ENCODE measurements at places on chromosomes 4 and X.

DNA sequence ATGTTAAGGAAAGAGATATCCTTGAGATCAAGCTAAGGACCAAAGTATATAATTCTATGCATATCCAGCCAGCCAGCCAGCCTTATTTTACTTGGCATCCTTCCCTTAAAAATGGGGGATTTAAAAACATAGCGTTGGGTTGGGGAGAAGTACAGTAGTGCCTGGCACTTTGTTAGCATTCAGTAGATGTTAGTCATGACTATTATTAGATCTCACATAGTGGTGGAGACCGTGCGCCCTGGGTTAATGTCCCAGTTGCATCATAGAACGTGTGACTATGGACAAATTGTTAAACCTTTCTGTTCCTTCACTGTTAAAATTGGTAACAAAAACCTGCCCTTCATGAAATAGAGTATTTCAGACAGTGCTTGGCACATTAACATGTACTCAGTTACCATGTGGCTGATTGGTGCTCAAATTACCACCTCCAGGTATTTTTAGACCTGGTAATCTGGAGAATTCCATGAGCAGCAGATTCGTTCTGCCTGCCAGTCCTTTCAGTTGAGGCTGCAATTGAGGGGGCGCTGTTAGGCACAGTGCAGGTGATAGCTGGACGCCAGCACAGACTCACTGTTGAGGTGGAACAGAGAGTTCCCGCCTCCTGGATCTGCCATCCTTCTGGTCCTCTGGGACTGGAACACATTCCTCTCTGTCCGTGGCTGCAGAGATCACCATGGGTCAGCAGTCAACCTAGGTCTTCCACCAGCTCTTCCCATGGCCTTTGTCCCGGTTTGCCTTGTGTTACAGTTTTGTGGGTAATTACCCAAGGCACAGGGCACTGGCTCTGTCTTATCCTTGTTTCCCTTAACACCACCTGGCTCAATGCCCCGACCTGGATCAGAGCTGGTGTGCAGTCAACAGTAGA is 31.7 kb downstream of the RBBP7 start:
- DNase-seq = peak; percentile 72

- DNase-seq = no peak
Observed at GRCh38 chrX:44305921-44306320, 37.6 kb downstream of the EFHC2 start.

GRCh38 chr4:56468097-56468422 is 643 bp downstream of the SRP72 start:
- DNase-seq = no peak

GRCh38 chr4:19925516-19925915 is 326.2 kb upstream of the SLIT2 start:
- no peak for DNase-seq

DNA sequence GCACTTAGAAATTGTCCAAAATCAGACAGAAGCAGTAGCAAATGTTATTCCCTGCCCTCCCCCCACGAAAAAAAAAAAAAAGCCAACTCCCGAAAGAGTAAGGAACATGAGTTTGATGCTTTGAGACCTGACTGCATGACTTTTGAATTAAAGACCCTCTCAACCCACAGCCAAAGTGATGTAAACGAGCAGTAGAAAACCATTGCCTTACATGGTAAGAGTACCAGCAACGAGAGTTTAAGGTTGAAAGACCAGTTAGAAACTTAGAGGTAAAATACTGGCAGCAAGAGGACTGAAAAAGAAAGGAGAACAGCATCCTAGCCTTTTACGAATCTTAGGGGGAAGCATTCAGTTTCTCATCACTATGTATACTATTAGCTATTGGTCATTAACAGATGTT is 10.0 kb upstream of the ANXA10 start:
- DNase-seq = no peak

DNA sequence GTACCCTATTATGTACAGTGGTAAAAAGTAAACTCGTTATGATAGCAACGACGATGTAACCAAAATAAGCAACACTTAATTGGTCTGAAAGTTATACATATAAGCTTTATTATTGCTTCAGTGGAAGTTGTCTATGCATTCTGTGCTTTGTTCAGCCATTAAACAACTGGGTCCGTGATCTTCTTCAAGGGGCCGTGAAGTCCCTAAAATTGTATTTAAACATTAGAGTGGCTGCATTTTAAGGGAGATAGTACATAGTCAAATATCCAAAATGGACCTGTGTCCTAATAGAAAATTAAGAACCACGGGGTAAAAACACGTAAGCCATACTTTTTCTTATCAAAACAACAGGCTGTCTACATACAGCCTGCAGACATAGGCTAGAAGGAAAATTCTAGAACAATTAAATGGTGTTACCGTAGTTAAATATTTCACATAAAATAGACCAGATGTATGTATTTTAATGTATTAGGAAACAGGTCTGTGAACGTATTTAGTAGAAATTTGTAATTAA is 2.1 kb downstream of the GUCY1A1 start:
- DNase-seq = no peak

DNA sequence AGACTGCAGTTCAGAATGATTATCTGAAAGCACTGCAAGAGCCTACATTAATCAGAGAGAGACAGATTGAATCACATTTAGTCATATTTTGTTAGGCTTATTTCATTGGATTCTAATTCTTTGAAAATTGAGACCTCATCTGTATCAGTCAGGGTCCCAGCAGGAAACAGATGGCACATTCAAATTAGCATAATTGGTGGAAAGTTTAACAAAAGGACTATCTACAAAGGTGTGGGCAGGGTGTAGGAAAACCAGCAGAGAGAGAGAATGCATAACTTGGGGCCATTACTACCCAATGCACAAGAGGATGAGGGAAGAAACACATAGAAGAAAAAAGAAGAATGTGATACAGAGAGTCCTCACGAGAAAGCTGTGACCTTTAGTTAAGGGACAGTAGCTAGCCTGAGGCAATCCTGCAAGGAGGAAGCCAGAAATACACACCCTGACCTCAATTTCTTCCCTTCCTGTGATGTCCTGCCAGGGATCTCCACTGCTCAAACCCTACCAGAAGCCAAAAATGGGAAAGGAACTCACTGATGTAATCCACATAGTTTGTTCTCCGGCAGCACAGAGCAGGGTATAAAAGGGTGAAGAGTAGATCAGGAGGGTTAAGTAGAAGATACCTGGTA is 17.7 kb upstream of the XKRX start:
- peak; percentile 47 for DNase-seq

DNA sequence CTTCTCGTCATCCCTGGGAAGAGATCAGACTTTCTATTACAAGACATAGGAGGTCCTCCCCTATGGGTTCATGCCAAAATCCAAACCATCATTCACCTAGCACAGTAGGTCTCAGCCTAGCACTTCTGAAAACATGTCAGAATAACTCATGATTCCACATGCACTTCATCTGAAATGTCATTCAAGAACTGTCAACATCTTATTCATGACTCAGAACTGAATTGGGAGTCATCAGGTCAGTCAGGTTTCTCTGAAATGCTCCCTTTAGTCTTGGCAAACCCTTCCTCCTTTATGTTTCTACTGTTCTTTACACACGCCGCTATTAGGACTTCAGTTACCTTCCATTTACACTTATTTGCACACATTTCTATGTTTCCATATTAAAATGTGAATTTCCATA is 67.2 kb downstream of the ANTXR2 start:
- peak; percentile 47 for DNase-seq

DNA sequence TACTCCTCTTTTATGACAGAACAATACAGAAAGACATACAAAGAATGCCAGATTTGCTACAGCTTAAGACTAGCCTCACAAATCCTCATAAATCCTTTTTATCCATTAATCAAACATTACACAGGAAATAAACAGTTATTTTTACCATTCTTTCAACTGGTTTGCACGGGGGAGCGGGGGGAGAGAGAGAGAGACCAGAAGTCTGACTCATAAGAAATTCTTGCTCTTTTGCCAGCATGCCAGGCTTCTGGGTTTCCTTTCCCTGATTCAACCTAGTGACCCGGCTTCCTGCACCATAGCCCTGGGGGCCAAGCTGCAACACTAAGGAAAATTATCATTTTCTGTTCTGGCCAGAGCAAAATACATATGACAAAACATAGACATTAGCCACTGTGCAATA is 6.8 kb upstream of the RRAGB start:
- peak; percentile 47 for DNase-seq

DNA sequence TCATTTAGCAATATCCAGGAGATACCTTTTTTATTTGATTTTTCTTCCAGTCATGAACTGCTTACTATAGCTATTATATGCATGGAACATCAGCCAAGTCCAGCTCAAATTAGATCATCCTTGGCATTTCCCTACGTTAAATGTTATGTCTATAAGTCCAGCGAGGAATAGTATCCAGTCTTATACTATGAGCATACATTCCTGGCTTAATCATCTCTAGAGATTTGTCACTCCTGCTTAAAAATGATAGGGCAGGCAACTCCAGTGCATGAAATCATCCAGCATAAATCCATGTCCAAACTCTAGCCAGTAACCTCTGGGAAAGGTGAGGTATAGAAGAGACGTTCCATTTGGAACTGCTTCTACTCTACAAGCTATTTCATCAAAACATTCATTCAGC is 126.7 kb upstream of the VCX2 start:
- DNase-seq = no peak

GRCh38 chr4:66777097-66777496 is 768.2 kb downstream of the CENPC start:
- DNase-seq = no peak

DNA sequence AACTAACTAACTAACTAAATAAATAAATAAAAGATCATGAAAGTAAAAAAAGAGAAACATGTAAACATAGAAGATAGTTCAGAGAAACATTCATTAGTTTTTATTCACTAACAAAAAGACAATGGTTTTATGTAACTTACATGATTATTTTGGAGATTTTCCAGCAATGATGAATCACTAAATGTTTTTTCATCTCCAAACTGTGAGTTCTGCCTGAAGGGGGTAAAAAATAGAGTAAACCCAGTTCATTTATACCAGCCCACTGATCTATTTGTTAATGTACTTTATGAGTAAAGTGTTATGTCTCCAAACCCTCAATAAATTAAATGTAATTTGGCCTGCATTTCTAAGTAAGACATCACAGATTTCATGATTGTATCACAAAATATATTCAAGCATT is 101.1 kb downstream of the ATP8A1 start:
- peak; percentile 0 for DNase-seq

GRCh38 chrX:65866146-65866545 is 173.7 kb downstream of the VSIG4 start:
- no peak for DNase-seq

- no peak for DNase-seq
Observed at GRCh38 chr4:126595643-126596042, 1037.1 kb upstream of the INTU start.

GRCh38 chrX:142327182-142327581 is 122.1 kb upstream of the MAGEC2 start:
- DNase-seq = no peak

DNA sequence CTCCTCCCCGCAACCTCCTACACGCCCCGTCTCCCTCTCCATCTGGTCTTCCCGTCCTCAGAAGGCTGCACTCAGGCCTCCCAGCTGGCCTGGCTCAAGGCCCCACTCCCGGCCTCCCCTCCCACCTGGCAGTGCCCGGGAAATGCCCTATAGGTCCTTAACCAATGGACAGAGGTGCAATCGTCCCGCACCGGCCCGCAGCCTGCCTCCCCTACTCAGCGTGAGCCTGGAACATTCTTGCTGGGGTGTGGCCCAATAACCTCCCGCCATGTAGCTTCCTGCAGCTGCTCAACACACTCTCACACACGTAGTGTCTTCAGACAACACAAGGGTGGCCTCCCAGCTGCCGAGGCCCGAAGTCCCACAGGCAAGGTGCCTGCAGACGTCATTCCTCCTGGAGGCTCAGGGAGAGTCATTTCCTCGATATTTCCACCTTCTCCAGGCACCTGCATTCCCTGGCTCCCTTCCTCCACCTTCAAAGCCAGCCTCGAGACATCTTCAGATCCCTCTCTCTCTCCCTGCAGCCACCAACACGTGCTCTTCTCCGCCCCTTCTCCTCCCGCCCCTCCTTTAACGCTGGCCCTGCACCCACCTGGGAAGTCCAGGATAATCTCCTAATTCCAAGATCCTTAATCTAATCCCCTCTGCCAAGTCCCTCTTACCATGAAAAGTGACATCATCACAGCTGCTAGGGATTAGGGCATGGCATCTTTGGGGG is 56.2 kb downstream of the ADRA2C start:
- DNase-seq = no peak

DNA sequence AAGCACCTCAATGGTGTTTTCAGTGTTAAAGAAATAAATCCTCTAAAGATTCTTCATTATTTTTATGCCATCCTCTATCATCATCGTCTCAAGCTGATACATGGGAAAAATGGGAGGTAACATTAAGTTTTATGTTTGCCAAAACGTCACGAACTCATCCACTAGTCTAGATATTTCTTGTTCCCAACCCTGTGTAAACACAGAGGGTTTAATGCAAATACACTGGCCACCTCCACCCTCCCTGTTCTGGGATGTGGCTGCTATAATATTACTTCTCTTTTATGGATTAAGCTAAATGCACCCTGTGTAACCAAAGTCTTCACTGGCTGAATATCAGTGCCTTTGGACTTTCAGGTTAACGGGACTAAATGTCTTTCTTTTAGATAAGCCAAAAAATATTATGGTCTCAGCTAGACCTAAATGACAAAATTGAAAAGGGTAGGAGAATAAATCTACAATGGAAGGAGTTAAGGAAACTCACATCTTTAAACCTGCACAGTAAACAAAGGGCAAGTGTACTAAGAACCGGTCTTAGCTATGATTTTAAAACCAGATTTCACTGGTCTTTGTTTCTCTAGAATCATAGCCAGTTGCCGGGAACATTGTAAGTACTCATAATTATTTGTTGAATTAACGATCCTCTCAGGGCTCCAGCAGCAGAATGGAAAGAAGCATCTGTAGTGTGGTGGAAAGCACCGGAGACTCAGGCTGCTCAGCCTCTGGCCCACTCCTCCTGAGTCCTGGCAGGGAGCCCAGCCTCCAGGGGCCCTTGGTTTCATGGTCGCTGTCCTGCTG is 103.5 kb upstream of the NOCT start:
- no peak for DNase-seq

GRCh38 chr4:173187732-173188131 is 19.1 kb downstream of the GALNT7 start:
- no peak for DNase-seq

- no peak for DNase-seq
Observed at GRCh38 chrX:136046295-136047015, 61.2 kb downstream of the SLC9A6 start.

- DNase-seq = no peak
Observed at GRCh38 chrX:116142976-116143375, 27.6 kb upstream of the AGTR2 start.

GRCh38 chr4:182809417-182810102 is 107.6 kb downstream of the DCTD start:
- no peak for DNase-seq
